ENCODE measurements at places on chromosomes 1 and 21. TPM values are rescaled to one million over a fixed set of nuclear protein-coding genes. Genes with fewer than 3 reads are reported as not detected.

CASQ2 gene
- total RNA-seq = 814 TPM

CD53 gene
- total RNA-seq = 9.4 TPM

DNA sequence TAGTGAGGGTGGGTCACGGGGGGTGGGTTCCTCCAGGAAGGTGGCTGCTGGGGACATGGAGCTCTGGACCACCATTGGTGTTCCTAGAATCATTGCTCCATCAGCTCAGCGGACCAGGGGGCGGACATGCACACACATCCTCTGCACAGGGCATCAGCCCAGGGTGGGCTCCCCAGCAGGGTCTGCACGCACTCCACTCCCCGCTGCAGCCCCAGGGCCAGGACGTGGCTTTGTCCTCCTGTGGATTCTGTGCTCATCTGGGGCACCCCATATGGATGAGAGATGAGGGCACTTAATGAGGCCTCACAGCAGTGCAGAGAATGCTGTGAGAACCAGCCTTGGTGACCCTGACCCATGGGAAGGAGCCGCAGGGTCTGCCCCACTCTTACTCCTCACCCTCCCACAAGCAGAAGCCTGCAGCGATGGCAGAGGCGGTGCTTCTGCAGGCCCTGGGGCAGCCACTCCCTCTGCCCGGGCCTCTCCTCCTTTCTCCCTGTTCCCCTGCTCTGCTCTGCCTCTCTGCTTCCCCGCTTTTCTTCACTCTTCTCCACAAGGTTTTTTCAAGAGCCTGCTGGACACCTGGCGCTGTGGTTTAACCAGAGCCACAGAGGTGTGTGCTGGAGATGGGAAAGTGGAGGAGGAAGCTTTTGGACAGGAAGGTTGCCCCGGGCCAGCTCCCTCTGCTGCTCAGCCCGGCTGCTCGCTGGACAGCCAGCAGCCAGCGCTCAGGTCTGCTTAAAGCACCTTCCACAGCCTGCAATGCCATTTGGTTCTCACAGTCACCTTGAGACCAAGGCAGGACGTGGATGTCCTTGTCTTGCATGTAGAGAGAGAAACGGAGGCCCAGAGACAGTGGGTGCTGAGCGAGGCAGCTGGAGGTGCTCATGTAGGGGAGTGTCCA, 26.3 kb upstream of the PCBP3 start:
- DNase-seq = no peak
- no peak overlapping the region for H3K4me3 ChIP-seq
- H3K36me3 ChIP-seq = no peaks in the 10 kb centered on the region
- H3K27me3 ChIP-seq = peaks cover 40% of the 10 kb centered on the region
- H3K4me1 ChIP-seq = no peaks in the 10 kb centered on the region
- no peak overlapping the region for H3K27ac ChIP-seq

DNA sequence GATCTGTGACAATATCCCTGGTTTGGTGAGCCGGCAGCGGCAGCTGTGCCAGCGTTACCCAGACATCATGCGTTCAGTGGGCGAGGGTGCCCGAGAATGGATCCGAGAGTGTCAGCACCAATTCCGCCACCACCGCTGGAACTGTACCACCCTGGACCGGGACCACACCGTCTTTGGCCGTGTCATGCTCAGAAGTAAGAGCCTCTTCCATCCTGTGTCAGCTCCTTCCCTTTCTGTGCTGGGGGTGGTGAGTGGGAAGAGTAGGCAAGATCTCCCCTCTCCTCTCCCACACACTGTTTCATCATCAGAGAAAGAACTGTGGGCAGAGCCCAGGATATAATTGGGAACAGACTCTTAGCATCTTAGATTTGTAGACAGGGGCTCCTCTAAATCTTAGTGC, 6.1 kb downstream of the WNT2B start:
- DNase-seq = no peak
- no peak overlapping the region for H3K4me3 ChIP-seq
- peaks cover 6% of the 10 kb centered on the region for H3K4me1 ChIP-seq

GRCh38 chr1:25703041-25703440, 86.5 kb downstream of the MAN1C1 start:
- DNase-seq = no peak
- no peaks in the 10 kb centered on the region for H3K27me3 ChIP-seq
- H3K4me1 ChIP-seq = peaks cover 98% of the 10 kb centered on the region
- H3K4me3 ChIP-seq = no peak overlapping the region
- H3K36me3 ChIP-seq = no peaks in the 10 kb centered on the region

C1orf185 gene
- not detected for total RNA-seq

DNA sequence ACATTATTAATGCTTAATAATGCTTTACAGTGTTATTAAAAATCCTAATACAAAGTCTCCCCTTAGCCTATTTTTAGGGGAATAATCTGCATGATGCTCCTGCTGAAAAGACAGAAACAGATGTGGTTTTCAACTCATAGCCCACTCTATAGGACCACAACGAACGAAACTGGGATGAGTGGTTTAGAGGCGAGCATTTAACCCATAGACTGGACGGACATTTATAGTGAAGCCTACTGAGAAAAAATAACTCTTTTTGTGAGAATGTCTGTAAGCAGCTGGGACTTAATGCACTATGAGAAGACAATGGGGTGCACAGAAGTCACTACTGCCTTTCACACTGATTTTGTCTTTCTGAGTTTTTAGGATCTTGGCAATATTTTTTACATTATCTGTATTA, 1599.6 kb upstream of the B3GALT2 start:
- no peaks in the 10 kb centered on the region for H3K27me3 ChIP-seq
- H3K4me3 ChIP-seq = no peak overlapping the region
- no peaks in the 10 kb centered on the region for H3K36me3 ChIP-seq
- no peak for DNase-seq
- no peak overlapping the region for H3K27ac ChIP-seq

DNA sequence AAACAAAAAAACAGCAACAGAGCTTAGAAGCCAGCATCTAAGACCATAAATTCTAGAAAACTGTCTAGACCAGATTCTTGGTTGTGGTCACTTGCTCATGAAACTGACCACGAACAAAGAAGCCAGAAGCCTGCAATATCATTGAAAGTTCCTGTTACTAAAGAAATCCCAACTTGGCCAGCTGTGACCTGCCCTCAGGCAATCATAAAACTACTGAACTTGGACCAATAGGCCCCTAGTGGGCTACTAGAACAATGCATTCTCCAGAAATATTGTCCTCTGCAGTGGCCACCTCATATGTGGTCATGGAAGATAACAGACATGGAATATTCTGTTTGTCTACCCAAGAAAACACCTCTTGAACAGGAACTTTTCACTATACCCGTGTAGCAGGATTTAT, 87.7 kb downstream of the SPATA17 start:
- H3K36me3 ChIP-seq = no peaks in the 10 kb centered on the region
- DNase-seq = no peak
- H3K27ac ChIP-seq = no peak overlapping the region
- no peaks in the 10 kb centered on the region for H3K4me1 ChIP-seq
- H3K4me3 ChIP-seq = no peak overlapping the region

- no peak overlapping the region for H3K4me3 ChIP-seq
- no peak for DNase-seq
- no peak overlapping the region for H3K27ac ChIP-seq
- H3K36me3 ChIP-seq = no peaks in the 10 kb centered on the region
- no peaks in the 10 kb centered on the region for H3K27me3 ChIP-seq
Measured at GRCh38 chr21:44828362-44829056, 10.6 kb upstream of the SUMO3 start.

- DNase-seq = no peak
- H3K27ac ChIP-seq = no peak overlapping the region
- H3K4me3 ChIP-seq = no peak overlapping the region
Measured at GRCh38 chr1:63320022-63320721, 2.2 kb upstream of the FOXD3 start.

Measured in heart left ventricle (tissue), 16 donors.